ENCODE measurements at places on chromosomes 5 and 9.

GRCh38 chr5:32047056-32047455 lies 127.1 kb downstream of the GOLPH3 start:
- DNase-seq: no peak

- DNase-seq: no peak
These were observed 64.7 kb upstream of the RICTOR start for GRCh38 chr5:39138892-39139291.

GRCh38 chr9:133584559-133585476 lies 24.4 kb downstream of the FAM163B start:
- no peak for DNase-seq

GRCh38 chr9:120869726-120870125 lies 7.3 kb downstream of the PHF19 start:
- no peak for DNase-seq

DNA sequence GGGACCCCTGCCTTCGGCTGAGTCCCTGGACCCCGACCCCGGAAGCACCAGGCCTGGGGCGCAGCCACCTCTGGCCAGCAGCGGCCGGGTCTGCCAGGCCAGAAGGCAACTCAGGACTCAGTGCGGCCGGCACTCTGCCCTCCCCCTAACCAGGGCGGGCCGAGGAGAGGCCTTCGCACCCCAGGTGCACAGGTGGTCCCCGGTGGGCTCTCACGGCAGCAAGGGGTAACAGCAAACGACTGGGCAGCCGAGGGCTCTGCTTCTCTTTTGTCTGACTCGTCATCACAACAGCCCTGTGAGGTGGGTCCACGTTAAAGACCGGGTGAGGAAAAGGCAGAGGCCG lies 20.7 kb upstream of the NOTCH1 start:
- DNase-seq: no peak

GRCh38 chr5:167812871-167813270 lies 478.6 kb upstream of the WWC1 start:
- DNase-seq: no peak

GRCh38 chr9:100220936-100221335 lies 121.9 kb downstream of the INVS start:
- DNase-seq: no peak

DNA sequence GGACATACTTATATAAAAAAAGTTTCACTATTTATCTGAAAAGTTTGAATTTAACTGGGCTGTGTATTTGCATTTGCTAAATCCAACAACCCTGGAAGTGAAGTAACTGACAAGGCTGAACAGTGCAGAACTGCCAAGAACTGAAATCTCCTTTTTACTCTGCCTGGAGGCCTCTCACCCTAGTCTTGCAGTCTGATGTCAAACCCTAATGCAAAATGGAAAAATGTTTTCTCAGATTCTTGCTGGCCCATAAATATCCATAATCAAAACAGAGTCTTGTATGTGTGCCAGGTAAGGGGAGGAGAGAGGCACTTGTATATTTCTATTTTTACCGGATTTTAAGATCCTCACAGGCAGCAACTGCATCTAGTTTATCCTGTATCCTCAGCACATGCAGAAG lies 432.7 kb upstream of the KLF4 start:
- DNase-seq: no peak

DNA sequence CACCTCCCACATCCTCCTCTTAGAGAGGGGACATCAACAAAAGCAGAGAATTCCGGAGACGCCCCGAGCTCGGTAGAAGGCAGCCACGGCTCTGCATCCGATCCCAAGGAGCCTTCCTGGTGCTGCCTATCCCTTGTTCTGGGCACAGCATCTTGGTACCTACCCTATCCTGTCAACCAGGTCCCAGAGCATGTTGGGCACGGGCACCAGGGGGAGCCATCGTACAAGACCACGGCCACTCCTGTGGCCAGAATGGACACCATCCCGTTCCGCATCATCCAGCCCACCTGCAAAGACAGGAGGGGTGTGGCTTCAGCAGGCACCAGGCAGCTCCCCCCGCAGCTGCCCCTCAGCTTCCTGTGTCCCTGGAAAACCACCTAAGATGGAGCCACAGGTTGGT lies 62.7 kb upstream of the ZNF354A start:
- no peak for DNase-seq

DNA sequence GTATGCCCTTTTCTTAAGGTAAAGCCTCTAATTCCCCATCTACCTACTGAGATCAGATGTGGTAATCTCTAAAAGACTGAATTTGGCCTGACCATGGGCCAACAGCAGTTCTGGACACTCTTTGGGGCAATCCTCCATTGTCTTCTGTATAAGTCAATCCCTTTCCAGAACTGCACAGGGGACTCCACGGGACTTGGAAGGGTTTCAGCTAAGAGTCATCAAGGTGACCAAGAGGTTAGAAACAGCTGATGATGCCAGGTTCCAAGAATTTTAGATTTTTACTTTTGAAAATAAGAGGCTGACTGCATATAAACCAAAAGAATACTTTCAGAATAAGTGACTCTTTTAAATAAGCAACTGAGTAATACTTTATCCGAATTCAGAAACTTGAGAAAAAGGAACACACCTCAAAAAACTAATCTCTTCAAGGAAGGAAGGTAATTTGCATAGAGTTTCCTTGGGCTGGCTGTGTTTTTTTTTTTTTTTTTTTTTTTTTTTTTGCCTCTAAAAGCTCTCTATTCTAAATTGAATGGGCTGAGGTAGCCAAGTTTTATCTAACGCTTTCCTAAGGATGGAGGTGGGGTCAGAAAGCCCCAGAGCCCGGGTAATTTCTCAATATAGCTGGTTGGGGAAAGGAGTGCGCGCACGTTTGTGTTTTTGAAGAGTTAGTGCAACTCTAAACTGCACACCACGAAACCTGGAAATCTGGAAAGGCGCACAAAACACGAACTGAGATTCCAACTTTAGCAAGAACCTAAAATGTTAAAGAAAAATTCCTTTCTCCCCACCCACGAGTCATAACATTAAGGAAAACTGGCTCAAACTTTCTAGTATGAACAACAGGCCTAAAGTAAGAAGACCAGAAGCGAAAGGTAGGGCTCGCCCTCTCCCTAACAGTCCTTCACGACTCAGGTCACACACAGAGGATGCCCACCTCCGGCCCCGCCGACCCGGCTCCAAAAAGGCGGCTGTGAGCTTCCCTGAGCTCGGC lies 1.3 kb downstream of the VCP start:
- no peak for DNase-seq

GRCh38 chr5:154465169-154465568 lies 12.9 kb downstream of the HAND1 start:
- DNase-seq: no peak

DNA sequence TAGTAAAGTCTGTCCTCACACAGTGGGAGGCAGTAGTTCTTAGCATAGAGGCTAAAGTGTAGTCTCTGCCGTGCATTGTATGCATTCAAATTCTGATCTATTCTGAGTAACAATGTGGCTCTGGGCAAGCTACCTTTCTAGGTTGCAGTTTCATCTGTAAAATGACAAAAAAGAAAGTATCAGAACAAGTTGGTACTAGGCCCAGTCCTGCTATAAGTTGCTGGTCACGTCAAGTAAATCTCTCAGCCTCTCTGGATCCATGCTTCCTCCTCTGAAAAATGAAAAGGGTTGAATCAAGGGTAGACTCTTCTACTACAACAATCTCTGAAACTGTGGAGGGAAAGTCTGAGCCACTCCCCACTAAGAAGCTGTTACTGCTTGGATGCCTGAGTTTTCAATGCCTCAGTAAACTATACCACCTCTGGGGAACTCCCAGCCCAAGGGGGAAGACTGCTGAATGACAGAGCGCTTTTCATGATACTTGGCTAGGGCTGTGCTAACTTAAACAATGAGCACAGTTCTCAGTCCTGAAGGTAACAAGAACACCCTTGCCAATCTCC lies 34.5 kb upstream of the SPARC start:
- DNase-seq: no peak

GRCh38 chr9:105859428-105860091 lies 165.2 kb downstream of the TMEM38B start:
- DNase-seq: no peak

DNA sequence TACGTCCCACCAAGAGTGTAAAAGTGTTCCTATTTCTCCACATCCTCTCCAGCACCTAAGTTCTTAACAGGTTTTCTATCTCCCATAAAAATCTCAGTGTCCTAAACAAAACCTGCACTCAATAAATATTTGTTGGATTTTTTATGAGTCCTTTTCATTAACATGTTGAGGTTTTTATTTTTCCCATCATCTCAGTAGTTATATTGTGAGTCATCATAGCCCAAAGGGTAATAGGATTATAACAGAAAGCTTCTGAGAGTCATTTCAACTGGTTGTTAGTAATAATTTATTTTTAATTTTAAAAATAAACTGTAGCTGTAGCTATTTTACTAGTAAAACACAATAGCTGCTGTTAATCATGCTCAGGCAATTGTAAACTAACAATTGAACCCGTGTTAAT lies 331.6 kb upstream of the SLC30A5 start:
- no peak for DNase-seq

DNA sequence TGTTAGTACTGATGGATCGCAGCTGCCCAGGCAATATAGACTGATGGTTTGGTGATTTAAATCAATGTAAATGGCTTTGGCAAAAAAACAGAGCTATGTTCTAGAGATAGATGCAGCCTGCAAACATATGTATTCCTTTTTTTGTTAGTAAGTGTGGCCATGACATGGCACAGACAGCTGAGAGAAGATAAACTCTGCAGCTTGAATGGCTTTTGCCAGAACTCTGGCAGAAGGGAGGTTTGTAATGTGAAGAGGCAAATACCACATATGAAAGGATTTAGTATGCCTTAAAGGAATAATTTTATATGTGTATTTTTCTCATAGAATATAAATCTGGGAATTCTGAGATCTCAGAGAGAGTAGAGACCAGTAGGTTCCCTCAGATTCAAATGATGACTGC lies 340.2 kb upstream of the DMAC1 start:
- no peak for DNase-seq

GRCh38 chr9:74125941-74126340 lies 371.2 kb upstream of the RORB start:
- no peak for DNase-seq

DNA sequence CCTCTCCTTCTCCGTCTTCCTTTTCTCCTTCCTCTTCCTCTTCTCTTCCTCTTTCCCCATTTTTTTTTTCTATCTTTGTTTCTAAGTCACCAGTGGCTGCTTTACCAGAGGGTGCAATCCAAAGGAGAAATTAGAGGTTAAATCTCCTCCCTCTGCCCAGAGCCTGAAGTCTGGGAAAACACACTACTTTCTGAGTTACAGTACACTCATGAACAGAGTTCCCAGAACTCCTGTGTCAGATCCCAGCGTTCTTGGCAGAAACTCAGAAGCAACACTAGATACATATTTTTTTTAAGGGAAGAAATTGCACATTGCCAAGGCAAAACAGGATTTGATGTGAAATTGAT lies 189.0 kb downstream of the SNCAIP start:
- no peak for DNase-seq

DNA sequence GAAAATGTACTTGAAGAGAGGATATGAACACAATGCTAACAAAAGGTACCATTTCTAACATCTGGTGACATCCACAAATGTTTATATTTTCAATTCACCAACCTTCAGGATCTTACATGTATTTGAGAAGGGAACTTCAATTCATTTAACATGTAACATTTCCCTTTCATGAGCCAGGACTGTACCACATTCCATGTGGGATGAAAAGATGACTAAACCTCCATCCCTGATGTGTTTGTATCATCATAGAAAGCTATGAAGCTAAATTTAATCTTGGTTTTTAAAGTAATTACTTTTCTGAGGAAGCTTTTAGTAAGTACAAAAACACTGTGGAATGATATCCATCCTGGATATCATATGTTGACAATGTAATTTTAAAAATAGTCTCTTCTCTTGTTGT lies 78.2 kb upstream of the GNA14 start:
- DNase-seq: no peak

GRCh38 chr9:93568169-93568568 lies 8.2 kb upstream of the PHF2 start:
- DNase-seq: no peak

- no peak for DNase-seq
These were observed 6.2 kb downstream of the NKX2-5 start for GRCh38 chr5:173228639-173229381.

Measured in right renal cortex interstitium (tissue), 3 donors.